G401 (cell line): ENCODE measurements at places on chromosomes 4 and X.
A peak's percentile ranks its signal among the peaks of the same experiment; 100 is the strongest.

DNA sequence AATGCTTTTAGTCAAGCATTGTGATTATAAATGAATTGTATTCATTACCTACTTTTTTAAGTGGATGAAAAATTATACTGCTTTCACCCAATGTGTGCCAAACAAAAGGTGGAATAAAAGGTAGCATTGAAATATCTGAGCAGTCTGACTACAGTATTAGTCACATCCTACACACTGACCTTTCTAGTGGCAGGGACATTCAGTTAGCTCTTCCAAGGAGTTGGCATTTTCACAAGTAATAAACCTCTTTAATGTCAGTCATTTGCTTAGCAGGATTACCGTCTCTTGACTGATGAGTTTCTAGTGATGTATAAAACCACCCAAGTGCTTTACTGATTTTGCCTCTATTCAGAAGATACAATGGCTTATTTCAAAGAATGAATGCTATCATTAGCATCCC lies 687.9 kb downstream of the ARAP2 start:
- no peak for DNase-seq

DNA sequence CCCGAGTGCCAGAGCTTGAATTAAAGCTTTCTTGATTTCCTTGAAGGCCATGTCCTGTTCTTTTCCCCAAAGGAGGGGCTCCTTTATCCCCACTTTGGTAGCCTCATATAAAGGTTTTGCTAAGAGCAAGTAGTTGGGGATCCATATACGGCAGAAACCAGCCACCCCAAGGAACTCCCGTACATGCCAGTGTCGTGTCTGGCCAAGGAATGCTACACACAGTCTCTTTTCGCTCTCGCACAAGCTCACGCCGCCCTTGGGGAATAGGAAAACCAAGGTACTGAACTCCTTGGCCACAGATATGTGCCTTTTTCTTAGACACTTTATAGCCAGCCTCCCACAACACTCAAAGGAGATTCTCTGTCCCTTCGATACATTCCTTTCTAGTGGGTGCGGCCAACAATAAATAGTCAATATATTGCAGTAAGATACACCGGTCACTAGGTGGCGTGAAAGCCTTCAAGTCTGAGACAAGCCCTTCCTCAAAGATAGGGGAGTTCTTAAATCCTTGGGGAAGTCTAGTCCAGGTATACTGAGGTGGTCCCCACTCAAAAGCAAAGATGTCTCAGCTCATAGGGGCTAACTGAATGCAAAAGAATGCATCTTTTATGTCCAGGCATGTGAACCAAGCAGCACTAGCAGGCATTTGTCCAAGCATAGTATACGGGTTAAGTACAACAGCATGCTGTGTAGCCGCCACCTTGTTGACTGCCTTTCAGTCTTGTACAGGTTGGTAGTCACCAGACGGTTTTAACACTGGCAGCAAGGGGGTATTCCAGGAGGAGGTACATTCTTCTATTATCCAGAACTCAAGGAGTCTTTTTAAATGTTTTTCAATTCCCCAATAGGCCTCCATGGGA lies 57.8 kb upstream of the XAGE1B start:
- peak; percentile 51 for DNase-seq

- DNase-seq, result no peak
Measured at GRCh38 chrX:1403228-1403627, 11.3 kb upstream of the SLC25A6 start.

DNA sequence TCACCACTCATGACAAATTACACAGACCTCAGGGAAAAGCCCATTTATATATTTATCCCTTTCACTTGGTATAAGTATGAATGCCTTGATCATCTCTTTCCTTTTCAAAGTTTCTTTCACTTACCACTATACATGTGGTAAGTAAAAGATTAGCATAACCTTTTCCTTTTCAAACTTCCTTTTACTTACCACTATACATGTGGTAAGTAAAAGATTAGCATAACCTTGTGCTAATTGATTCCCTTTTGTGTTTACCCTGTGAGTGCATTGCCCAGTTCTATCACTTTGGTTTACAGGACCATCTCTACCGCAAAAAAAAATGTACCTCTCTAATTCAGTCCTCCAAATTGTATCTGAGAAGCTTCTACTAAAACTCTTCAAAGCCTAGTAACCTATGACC lies 32.7 kb upstream of the TCEANC start:
- DNase-seq, result no peak

DNA sequence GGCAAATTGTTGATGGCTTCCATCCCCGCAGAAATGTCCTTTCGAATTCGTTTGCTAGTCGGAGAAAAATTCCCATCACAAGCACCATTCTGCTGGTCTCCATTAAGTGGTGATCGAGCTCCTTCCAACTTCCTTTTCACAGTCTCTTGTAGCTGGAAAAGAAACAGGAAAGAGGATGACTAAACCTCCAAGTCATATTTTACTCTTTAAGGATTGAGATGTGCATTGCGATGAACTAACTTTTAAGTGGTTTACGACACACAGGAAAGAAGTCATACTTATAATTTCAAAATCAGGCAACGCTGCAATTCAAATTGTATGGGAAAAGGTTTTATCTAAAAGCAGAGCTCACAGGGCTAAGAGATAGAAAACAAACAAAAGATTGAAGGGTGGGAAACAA lies 225.2 kb downstream of the MGST2 start:
- no peak for DNase-seq

DNA sequence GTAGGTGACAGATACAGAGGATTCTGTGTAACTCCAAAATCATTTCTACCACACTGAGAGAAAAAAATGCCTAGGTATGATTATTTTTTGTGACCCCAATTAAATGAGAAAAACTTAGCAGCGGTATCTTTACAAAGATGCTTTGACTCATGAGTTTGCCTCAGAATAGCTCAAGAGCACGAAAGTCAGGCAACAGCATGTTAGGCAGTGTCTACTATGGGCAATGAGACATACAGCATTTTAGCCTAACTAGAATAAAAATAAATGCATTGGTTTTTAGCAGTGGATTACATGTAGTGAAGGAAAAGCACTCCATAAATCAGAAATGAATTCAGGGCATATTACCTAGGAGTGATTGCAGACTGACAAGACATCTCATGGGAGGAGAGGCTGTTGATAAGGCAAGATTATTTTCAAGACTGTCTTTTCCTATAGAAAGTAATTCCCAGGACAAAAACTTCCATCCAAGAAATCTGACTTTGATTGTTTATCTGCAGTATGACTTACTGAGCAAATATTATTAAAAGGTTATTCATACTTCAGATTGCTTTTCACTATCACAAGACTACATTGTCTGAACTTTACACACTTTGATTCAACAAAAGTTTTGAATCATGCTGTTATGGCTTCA lies 3.6 kb downstream of the ANXA10 start:
- DNase-seq, result no peak

GRCh38 chr4:2905544-2905943 lies 57.7 kb downstream of the NOP14 start:
- no peak for DNase-seq

DNA sequence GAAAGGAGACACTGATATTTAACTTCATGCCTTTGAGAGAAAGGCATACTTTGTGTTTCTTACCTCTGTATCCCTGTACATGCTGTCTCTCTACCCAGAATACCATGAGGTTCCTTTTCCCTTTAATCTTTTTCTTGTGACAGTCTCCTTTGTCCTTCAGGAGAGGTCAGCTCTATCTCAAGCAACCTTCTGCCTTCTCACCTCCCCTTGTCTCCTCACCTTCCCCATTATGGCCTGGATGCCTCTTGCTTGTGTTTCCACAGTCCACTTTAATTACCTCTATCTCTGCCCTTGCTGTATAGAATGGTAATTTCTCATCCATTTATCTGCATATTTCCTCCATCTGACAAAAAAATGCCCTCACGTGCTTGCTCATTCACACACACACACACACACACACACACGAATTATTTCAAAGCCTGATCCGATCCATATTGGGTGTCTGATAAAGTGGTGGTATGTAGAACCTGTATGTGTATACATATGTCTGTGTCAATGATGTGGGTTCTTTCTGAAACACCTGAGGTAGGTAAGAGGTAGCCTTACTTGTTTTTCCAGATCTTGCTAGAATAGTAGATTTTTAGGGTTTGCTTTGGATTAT lies 28.5 kb downstream of the MSN start:
- no peak for DNase-seq

DNA sequence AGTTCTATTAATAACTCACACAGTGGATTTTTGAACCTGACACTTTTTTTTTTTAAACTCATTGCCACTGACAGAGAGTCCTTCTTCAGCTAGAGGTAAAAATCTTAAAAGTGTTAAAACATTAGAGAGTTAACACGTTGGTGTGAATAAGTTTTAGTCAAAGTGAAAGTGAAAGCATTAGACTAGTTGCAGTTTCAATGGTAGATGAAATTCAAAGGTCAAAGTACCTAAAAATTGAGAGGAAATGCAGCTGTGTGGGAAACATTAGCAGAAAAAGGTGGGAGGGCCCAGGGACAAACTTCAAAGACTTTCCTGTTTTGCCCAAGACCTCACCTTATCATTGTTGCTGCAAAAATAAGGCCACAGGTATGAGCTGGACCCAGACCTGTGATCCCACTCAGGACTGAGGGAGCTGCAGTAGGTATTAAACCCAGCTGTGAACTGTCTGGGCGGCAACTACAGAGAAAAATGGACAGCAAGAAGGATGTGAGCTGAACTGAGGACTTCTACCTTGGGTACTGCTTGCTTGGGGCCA lies 17.6 kb upstream of the GABRA4 start:
- no peak for DNase-seq

- DNase-seq, result peak; percentile 74
Measured at GRCh38 chr4:123749383-123749782, 352.8 kb downstream of the SPRY1 start.

DNA sequence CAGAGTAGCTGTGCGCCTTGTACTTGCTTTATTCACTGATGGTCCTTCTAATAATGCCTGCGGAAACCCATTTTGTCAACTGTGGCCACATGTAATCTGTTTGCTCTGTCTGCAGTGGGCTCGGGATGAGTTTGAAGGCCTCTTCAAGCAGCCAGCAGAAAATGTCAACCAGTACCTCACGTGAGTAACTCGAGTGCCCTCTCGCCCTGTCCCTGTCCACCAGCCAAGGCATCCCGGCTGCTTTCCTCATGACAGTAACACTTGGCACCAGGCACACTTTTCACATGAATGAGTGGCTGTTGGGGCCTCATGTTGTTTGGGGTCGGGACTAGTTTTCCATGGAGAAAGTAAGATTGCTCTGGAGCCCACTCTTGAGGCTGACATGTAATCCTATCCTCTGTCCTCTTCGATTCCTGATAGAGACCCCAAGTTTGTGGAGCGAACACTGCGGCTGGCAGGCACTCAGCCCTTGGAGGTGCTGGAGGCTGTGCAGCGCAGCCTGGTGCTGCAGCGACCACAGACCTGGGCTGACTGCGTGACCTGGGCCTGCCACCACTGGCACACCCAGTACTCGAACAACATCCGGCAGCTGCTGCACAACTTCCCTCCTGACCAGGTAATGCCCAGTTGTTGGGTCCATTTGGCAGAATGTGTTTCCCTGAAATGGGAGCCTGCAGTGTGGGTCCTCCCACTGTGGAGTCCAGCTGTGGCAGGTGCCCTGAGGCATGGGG lies 8.8 kb upstream of the CDK16 start:
- no peak for DNase-seq

- DNase-seq, result peak; percentile 20
Measured at GRCh38 chr4:48315728-48316630, 25.4 kb upstream of the SLAIN2 start.

DNA sequence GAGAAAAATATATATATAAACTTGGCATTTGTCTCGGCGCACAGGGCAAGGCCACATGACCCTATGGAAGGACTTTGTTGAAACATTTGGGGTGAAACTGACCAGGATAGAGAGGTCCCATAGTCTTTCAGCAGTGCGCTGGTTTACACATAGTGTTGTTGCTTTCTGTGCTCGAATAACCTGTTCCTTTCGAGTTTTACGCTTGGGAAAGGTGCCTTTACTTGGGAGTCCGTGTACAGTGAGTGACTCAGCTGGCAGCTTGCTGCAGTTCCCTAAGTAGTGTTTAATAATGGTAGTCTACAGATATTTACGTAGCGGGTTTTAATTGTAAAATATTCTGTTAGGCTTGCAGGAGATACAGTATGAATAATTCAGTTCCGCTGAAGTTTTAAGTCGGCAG lies 578 bp downstream of the APOOL start:
- no peak for DNase-seq

DNA sequence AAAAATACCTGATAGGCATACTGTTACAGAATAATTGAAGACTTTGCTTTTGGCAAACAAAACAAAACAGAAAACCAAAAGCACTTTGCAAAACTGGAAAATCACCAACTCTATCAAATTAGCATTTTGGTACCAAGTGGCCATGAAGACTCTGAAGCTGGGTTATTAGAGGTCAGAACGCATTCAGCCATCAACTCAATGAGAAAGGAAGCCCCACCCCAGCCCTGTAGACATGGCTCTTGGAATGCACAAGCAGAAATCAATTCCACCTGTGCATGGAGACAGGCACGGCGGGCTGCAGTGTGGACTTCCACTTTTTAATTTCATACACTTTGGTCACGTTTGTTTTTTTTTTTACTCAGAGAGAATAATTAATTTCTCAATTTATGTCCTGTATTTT lies 93.6 kb upstream of the DHX15 start:
- no peak for DNase-seq
